Body of pancreas (tissue), 4 donors: ENCODE measurements at places on chromosomes 6 and 20.

DNA sequence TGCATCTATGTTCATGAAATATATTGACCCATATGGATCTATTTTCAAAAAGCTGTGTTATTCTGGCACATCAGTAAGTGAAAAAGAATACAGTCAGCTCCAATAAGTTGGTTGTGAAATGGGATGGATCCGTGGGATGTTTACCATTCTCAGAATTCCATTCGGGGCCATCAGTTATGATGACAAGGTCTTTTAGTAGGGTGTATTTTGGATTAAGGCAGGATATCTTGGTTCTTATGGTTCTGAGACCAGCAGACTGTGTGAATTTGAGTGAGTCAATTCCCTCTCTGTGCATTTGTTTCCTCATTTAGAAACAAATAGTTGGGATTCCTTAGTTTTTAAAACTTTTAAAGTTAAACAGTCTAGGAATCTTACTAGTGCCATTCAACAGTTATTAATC, 287.4 kb downstream of the CD109 start:
- no peak for DNase-seq

GRCh38 chr6:139334806-139335446, 39.5 kb downstream of the CITED2 start:
- DNase-seq = no peak

DNA sequence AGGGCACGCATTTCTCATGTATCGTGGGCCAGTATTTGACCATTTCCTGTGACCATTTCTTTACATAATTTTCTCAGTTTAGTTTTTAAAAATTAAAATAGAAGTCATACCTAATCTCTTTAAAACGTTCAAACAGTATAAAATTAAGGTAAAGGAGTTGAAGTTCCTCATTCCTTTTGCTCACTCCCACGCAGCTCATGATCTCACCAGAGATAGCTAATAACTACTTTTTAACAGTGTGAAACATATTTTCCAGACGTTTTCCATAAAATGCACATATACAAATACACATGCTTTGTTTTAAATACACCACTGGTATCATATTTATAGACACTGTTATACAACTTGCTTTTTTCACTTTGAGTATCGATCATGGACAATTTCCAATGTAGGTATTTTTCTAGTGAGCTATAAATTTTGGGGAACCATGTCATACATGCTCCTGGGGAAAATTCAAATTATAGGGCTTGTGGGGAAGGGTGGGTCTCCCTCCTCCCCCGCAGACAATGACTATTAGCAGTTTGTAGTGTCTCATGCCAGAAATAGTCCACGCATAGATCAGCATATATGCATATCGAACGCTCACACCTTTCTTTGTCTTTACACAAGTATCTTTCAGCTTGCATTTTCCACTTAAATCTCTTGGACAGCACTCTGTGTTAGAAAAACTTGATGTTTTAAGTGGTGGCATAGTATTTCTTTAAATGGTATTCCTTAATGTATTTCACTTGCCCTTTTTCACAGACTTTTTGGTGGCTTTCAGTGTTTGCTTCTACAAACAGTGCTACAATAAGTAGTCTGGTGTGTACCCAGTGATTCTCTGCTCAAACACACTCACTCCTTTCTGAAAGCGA, 145.5 kb upstream of the ZNF217 start:
- DNase-seq = no peak

DNA sequence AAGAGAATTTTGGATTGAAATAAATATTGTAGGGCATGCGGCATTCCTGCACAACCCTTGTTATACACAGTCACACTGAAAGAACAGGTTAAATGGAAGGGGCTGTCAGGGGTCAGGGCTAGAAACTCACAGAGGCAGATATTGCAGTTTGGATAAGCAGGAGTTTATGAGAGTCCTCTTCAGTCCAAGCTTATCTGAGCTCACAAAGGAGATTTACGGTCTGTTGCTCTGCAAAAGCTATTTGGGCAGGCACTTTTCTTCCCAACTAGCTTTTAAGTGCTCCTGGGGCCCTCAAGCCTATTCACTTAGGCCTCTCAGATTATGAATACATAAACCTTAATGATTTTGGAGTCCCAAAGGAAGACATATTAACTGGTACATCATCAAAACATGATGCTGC, 156.2 kb downstream of the SOX4 start:
- no peak for DNase-seq

DNA sequence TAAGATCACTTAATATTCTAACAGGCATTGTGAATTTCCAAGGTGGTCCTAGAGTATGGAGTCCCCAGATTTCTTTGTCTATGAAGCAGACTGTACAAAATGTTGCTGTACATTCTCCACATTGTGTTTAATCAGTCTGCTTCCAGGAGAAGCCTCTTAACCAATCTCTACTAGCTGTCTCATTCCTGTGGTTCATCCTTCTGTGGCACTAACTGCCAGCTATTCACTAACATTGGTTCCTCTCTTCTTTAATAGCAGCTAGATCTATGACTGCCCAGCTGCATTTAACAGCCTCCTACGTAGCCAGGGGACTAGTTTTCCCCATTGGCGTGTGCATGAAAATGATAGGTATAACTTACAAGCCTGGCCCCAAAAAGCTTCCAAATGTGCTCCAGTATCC, 395.4 kb downstream of the SAMD5 start:
- no peak for DNase-seq

DNA sequence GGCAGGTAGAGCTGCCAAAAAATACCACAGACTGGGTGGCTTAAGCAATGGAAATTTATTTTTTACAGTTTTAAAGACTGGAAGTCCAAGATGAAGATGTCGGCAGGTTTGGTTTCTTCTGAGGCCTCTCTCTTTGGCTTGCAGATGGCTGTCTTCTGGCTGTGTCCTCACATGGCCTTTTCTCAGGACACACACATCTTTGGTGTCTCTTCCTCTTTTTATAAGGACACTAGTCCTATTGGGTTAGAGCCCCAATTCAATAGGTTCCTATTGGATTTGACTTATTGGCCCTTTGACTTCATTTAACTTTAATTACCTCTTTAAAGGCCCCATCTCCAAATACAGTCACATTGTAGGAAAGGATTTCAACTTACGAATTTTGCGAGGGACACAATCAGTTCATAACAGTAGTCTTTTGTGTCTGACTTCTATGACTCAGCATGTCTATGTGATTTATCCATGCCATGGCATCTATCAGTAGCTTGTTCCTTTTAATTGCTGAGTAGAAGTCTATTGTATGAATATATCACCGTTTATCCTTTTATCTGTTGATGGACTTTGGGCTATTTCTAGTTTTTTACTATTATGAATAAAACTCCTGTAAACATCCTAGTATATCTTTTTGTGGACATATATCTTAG, 11.0 kb upstream of the TCP11 start:
- DNase-seq = no peak

GRCh38 chr6:15017261-15017660, 228.6 kb upstream of the JARID2 start:
- peak; percentile 9 for DNase-seq

DNA sequence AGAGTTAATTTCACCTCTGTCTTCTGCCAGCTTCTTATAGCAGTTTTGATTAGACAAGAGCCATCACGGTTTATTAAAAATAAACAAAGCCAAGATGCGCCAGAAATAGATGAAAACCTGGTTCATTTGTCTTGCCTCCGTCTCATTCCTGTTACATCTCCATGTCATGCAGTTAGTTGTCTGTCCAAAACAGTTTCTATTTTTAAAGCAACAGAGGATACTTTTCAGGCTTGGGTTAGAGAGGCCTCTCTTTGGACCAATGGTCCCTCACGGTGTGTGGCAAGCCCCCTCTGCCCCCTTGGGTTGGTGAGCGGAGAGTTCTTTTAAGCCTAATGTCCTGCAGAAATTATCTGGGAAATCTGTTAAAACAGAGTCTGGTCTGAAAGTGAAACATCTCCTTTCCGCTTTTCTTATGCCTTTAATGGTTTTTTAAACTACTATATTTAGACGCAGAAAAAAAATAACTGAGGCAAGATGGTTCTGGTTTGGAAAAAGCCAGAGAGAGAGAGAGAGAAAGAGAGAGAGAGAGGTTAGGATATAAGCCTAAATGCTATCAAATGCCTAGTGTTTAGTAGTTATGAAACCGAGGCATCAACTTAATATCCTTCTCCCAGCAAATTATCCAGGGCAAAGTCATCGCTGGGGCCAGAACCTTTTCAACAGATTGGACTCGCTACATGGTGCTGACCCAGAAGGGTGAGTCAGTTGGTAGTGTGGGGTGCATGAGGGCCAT, 64.5 kb downstream of the ZDHHC14 start:
- DNase-seq = no peak

DNA sequence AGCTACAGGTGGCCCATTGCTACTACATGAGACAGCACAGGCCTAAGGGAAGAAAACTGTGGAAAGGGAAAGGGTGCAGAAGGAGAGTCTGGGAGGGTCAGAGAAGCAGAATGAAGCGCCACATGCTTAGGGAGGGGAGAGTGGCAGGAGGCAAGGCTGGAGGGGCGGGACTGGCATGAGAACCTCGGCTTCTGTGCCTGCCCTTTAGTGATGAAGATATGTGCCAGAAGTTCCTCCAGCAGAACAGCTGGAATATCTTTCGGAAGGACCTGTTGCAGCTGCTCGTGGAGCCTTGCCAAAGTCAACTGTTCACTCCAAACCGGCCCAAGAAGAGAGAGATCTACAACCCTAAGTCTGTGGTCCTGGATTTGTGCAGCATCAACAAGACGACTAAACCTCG, 61.8 kb downstream of the CNBD2 start:
- peak; percentile 40 for DNase-seq

- DNase-seq = no peak
These were observed 126.2 kb upstream of the RNF24 start for GRCh38 chr20:4141291-4142240.

GRCh38 chr6:15194453-15194852, 51.4 kb upstream of the JARID2 start:
- DNase-seq = no peak

- no peak for DNase-seq
These were observed 286.7 kb upstream of the POU3F2 start for GRCh38 chr6:98547634-98548033.

GRCh38 chr20:37376324-37376723, 30.4 kb downstream of the SRC start:
- DNase-seq = no peak

GRCh38 chr6:100998111-100998510, 117.0 kb upstream of the ASCC3 start:
- DNase-seq = no peak

DNA sequence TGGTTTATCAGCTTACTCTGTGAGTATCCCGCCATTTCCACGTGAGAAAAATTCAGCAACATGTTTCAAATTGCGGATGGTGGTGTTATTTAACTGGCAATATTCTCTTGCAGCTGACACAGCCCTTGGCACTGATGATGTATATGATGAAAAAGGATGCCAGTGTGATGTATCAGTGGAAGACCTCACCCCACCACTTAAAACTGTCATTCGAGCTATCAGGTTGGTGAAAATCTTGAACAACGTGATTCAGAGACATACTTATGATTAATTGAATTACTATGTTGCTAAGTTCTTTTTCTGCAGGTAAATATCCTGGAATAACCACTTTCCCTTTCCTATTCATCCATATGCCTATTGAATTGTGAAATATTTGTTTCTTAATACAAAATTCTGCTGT, 55.7 kb downstream of the KHDC1L start:
- DNase-seq = no peak

DNA sequence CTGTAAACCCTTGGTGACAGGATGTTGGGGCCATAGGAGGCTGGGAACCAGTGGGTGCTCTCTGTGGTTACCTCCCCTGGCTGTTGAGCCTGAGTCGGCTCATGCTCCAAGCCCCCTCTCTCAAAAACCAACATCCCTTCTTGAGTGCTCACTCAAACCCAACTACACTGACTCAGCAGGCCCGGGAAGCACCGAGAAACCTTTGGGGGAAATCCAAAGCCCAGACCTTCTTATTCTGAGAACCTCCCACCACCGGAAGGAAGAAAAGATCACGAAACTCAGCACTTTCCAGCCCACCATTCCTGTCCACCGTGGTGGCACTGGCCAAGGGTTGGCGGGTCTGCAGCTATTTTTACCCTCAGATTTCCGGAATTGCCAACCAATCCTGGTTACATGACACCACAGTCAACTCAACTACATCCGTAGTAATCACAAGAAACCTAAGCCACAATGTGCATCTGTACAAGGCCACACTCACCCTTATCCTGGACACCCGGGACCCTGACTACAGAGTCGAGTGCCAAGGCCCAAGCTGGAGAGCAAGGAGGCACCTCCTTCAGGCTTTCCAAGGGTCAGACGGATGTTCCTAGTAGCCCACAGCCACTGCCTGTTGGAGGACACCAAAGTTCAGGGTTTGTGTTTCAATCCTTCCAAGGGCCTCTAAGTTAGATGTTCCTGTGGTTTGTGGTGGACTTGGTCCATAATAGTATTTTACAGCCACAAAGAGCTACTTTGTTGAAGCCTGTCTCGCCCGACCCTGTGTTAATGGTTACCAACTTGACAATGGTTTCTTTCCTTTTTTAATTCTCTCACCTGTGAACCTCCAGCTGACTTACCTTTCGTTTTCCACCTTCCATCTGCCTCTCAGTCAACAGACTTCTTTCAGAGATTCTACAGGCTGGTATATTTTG, 317.0 kb downstream of the CDC5L start:
- DNase-seq = no peak

DNA sequence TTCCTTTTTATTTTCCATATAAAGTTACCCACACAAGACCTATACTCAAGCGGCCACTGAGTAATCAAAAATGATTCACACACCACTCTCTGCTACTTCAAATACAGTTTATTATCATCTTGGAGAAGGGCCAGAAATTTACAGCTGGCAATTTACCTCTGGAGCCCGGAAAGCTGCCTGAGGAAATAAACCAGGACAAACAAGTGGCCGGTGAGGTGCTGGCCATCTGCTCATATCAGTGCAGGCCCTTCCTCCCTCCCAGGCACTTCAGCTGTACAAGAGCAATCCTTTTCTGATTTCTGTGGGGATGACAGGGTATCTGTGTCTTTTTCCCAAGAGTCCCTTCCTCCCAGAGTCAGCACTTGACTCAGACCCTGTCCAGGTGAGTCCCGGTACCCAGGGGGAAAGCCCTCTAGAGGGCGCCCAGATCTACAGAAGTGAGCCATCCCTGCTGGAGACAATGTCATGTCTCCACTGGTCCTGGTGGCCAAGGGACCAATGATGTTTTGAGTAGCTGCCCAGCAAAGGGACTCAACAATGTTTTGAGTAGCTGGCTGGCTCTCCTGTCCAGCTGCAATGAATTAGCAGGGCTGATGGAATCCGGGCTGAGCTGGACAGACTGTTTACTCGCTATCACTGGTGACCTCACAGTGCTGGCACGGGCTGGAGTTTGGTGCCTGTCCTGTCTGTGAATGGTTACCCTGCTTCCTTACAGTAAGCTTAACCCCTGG, 23.6 kb downstream of the LRP11 start:
- peak; percentile 90 for DNase-seq

- no peak for DNase-seq
These were observed 324.6 kb upstream of the PLCB4 start for GRCh38 chr20:8744228-8744844.

- no peak for DNase-seq
These were observed 172.8 kb downstream of the CDH4 start for GRCh38 chr20:61424628-61425420.

- DNase-seq = no peak
These were observed 8.8 kb downstream of the RPS6KA2 start for GRCh38 chr6:166618251-166618650.

DNA sequence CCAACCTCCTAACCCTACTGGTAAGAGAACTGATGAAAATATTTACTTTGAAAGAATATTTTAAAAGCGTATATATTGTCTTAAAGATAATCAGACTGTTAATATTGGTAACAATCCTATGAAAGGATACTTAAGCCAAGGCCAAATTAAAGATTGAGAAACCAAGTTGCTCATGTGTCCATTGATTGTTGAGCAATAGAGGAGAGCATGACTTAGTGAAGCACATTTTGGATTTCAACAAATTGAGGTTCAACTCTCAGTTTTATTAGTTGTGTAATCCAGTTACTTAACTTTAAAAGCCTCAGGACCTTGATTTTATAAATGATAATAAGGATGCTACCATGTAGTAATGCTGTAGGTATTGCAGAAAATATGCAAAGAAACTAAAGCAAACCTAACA, 56.8 kb downstream of the PRL start:
- DNase-seq = no peak
